Activated naive CD8-positive, alpha-beta T cell treated with anti-CD3 and anti-CD28 coated beads, Interleukin-2, amount 10 ng/mL, durations not matched to agents 7 days and 5 days (primary cell): ENCODE measurements at places on chromosomes 4 and X. TPM values are rescaled to one million over a fixed set of nuclear protein-coding genes. Genes with fewer than 3 reads are reported as not detected.

- DNase-seq, result no peak
Observed at GRCh38 chrX:15855568-15856221, 1.1 kb upstream of the AP1S2 start.

- no peak for DNase-seq
Observed at GRCh38 chrX:129845616-129846190, 2.0 kb upstream of the ZDHHC9 start.

- no peak for DNase-seq
Observed at GRCh38 chr4:151948351-151949016, 187.7 kb upstream of the GATB start.

GRCh38 chr4:150173982-150174398 lies 95.7 kb downstream of the DCLK2 start:
- no peak for DNase-seq

DNA sequence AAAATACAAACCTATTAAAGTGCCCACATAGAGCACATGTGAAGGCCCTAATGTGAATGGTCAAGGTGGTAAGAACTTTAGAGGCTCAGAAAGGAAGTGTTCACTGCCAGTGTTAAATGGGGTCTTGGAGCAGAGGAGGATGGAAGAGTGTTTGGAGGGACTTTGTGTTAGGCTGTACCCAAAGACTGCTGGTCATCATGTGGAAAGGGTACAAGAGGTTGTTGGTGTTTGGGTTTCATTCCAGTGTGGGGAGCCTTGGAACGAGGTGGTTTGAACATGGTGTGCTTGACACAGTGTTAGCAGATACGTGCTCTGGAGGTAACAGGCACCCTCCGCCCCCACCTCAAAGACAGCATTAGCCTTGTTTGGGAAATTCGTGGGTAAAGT lies 73.1 kb downstream of the RAPGEF2 start:
- no peak for DNase-seq

GRCh38 chr4:87567191-87567590 lies 38.0 kb upstream of the SPARCL1 start:
- no peak for DNase-seq

- DNase-seq, result no peak
Observed at GRCh38 chr4:101418466-101418865, 71.1 kb upstream of the PPP3CA start.

- no peak for DNase-seq
Observed at GRCh38 chr4:94412658-94413038, 39.1 kb upstream of the PDLIM5 start.

DNA sequence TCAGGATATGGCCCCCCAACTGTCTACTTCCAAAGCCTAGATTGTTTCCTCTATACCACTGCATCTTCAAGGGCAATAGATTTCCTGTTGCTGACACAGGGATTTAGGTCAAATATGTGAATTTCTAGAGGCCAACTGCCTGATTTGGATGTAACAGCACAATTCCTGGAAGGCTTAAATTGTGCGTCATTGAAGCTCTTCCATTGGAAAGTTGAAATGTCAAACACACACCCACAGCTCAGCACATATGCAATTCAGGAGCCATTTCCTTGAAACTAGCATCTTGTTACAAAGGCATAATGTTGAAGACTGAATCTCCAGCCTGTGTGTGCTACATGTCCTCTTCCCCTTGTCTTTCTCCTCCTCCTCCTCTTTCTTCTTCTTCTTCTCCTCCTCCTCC lies 158.6 kb downstream of the STK32B start:
- no peak for DNase-seq

DNA sequence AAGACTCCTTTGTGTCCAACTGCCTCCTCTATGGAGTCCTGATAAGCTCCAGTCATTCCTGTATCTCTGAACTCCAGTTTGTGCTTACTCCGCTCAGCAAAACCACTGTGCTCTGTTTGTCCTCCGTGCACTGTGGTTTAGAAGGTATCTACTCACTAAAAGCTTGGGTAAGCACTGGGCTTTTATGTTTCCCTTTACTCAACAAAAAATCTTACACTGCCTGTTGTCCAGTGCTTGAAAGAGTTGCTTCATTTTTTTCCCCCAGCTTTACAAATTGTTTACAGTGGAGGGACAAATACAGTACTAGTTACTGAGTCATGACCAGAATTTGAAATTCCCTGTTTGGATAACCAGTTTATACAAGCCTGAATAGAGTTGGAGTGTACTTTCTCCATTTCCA lies 545.3 kb upstream of the FAT1 start:
- DNase-seq, result no peak

DNA sequence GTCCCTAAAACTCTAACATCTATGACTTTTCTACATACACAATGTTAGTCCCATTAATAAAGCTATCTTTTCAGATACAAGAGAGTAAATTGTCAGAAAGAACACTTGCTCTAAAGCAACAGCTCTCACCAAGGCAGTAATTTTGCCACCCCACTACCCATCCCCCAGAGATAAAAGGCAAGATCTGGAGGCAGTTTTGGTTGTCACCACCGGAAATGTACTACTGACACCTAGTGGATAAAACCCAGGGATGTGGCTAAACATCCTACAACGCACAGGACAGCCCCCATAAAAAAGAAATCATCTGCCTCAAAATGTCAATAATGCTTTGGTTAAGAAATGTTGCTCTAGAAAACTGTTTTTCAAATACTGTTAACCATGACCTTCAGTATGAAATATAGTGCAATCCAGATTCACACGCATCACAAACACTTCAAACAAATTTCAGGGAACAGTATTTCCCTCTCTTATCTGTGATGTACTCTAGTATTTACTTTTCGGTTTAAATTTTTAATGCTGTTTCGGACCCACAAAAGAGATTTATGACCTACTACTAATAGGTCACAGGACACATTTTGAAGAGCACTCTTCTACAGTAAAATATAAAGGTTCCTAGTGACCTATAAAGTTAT lies 5.1 kb downstream of the FBXL5 start:
- no peak for DNase-seq

GRCh38 chrX:5650904-5651303 lies 577.8 kb downstream of the NLGN4X start:
- no peak for DNase-seq

STBD1 gene
- total RNA-seq, result 0.68 TPM

PWWP3B gene
- not detected for total RNA-seq

NRK gene
- not detected for total RNA-seq

DAPP1 gene
- 19.6 TPM for total RNA-seq

SATL1 gene
- total RNA-seq, result not detected

KDM5C gene
- total RNA-seq, result 97.8 TPM

PCSK1N gene
- 0.68 TPM for total RNA-seq

MEPE gene
- total RNA-seq, result not detected
